ENCODE measurements at places on chromosomes 4 and X.

- no peak for DNase-seq
These were observed 87.8 kb downstream of the HPGD start for GRCh38 chr4:174434455-174434854.

GRCh38 chrX:81414630-81415029, 212.7 kb downstream of the SH3BGRL start:
- DNase-seq, result no peak

GRCh38 chr4:53122280-53123116, 243.4 kb downstream of the SCFD2 start:
- no peak for DNase-seq

DNA sequence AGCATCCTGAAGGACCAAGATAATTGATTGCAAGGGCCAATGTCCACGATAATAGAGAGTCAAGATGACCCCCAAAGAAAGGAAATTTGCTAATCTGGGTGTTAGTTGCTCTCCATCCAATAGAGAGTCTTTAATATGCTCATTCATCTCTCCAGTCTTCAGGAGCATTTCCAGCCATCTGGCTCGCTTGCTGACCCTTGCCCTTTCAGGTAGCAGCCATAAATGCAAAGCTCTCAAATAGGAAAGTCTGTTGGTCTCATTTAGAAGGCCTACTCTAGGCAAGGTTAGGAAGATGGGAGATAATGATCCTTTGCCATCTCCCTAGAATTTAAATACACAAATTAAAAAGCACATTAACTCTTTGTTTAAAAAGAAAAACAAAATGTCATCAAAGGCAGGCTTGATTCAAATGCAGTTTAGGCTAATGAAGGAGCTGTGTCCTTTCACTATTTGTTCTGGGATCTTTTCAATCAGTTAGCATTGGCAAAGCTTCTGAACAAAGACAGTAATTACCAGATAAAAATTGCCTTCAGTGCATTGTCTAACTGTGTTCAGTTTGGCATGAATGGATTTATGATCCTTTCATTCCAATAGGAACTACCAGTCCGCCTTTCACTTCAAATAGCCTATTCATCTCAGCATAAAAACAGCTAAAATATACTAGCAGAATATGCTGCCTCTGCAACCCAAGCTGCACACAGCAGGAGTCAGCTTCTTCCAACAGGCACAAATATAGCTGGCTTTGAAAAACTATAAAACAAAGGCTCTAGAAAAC, 49.6 kb upstream of the ATXN3L start:
- DNase-seq, result no peak

DNA sequence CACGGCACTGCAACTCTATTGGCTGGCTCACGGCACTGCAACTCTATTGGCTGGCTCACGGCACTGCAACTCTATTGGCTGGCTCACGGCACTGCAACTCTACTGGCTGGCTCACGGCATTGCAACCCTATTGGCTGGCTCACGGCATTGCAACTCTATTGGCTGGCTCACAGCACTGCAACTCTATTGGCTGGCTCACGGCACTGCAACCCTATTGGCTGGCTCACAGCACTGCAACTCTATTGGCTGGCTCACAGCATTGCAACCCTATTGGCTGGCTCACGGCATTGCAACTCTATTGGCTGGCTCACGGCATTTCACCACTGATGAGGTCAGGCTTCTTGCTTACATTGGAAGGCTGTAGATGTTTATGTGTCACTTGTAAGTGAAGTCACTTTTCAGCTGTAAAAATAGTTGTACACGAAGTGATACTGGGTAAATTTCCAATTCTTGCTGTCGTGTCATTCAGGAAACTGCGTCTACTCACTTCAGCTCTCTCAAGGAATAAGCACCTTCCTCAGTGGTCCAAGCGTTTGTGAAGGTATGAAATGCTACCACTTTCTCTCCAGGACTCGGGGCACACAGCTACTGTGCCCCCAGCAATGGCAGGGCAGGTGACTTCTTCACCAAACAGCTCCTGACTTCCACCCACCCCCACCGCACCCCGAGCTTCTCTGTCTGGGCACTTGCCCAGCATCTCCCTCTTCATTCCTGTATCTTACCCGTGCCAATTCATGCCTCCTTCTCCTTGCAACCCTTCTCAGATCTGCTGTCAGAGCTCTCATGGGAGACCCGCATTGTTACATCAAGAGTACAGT, 141.3 kb downstream of the AFAP1 start:
- no peak for DNase-seq

GRCh38 chr4:184358521-184359232, 115.7 kb downstream of the IRF2 start:
- DNase-seq, result no peak

GRCh38 chr4:73741750-73742489, 1.6 kb downstream of the CXCL8 start:
- no peak for DNase-seq

- DNase-seq, result no peak
These were observed 25.5 kb downstream of the ADGRL3 start for GRCh38 chr4:61225656-61226055.

GRCh38 chrX:23436875-23437274, 102.2 kb downstream of the PTCHD1 start:
- no peak for DNase-seq

DNA sequence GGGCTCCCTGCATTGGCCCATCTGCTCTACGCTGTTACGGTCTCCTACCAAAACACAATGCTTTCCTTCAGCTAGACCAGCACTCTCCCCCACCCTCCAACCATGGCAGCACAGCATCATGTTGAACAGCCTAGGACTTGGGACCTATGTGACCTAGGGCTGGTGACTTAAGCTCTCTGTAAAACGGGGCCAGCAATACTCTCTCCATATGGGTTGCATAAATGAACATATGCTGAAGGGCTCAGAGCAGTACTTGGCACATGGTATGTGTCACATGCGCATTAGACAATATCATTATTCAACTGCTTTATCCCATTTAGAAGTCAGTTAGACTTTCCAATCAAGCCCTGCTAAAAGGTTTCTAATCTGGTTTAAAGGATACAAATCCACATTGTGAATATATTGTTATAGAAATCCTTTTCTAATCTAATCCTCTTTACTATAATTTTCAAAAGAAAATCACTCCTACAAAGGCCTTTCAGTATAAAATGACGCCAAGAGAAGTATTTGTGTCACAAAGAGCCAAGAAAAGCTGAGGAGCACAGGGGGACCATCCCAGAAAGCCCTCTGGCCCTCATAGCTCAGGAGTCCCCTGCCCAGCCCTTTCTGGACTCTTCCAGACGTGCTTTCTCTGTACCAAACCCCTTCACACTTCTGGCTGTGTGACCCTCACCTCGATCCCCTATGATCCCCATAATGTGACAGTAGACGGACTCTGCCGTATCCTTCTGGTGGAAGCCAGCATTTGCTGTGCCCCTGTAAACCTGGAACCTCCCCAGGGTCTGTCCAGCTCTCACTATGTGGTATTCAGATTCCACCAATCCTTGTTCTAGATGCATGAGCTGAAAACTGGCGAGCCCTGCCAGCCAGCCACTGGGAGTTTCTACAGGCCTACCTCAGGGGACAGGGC, 42.3 kb downstream of the NSG1 start:
- DNase-seq, result no peak

DNA sequence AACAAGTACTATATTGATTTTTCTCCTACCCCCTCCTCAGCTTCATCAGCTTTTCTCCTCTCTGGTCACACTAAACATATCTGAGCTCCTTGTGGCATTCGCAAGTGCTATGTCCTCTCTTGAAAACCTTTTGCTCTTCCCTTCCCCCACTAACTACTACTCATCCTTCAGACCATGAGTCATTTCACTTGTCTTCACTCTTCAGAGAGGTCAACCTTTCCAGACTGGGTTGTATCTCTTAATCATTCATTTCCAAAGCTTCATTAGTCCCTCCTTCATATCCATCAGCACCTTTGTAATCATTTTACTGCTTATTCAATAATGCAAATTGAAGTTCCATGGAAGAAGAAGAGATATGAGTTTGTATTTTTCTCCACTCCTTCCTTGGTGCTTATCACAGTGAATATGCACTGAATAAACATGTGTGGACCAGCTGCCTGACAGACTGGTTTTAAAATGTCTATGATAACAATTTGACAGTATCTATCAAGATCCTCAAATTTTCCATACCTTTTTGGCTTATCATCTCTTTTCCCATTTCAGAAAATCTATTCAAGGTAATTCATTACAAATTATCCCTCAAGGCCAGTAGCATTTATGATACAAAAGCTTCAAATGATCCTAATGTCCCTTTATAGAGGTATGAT, 28.4 kb downstream of the DDX60L start:
- DNase-seq, result no peak

DNA sequence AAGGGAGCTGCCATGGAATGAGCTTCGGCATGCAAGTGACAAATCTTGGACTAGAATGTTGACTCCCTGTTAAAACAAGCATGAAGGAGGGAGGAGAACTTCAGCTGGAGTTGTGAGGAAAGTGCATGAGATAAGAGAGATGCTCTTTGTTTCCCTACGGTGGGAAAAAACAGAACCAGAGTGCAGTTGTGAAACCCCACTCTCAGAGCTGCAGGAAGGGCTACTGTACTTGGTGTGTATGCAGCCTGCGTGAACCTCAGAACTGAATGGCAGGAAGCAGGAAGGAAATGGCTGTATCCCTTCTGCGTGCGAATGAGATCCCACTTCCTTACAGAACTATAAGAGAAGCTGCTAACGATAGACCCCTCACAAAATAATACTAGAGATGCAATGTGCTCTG, 57.2 kb downstream of the EGF start:
- no peak for DNase-seq

- no peak for DNase-seq
These were observed 47.1 kb downstream of the FHDC1 start for GRCh38 chr4:152983221-152983620.

- DNase-seq, result no peak
These were observed 26.7 kb downstream of the MANBA start for GRCh38 chr4:102734116-102734515.

GRCh38 chr4:113555868-113556267, 205.7 kb downstream of the CAMK2D start:
- no peak for DNase-seq

DNA sequence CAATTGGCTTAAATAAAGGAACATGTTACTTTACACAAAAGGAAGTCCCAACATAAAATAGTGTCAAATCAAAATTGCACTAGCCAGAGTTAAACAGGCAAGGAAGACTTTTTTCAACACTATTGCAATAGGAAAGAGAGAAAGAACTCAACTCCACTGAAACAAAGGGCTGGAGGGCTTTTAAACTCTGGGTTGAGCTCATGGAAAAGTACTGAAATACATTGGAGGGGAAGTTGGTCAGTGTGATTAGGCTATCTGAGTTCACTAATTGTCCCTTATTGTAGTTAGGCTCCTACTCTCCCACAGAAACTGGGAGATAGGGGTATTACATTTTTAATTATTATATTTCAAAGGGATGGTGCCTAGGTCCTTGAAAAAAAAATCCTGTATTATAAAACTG, 491.2 kb upstream of the LCORL start:
- no peak for DNase-seq

DNA sequence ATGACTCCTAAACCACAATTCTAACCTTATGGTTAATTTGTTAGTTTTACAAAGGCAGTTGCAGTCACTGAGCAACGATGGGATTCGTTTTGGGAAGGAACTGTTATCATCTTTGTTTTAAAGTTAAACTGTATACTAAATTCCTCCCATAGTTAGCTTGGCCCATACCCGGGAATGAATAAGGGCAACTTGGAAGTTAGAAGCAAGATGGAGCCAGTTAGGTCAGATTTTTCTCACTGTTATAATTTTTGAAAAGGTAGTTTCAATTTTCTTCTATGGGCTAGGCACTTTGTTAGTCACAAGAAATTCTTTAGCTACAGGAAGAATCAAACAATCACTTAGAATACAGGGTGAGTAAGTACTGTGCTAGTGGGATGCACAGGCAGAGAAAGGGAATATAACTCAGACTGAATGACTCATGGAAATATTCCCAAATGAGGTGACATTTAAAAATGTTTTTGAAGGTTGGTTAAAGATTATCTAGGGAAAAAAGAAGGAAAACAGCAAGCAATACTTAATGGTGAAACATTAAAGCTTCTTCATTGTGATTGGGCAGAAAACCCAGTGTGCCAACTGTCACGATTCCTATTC, 153.6 kb downstream of the MAGEB17 start:
- DNase-seq, result no peak

- no peak for DNase-seq
These were observed 2.1 kb upstream of the NSG1 start for GRCh38 chr4:4384837-4385236.

GRCh38 chr4:26171941-26172340, 148.9 kb upstream of the RBPJ start:
- no peak for DNase-seq

DNA sequence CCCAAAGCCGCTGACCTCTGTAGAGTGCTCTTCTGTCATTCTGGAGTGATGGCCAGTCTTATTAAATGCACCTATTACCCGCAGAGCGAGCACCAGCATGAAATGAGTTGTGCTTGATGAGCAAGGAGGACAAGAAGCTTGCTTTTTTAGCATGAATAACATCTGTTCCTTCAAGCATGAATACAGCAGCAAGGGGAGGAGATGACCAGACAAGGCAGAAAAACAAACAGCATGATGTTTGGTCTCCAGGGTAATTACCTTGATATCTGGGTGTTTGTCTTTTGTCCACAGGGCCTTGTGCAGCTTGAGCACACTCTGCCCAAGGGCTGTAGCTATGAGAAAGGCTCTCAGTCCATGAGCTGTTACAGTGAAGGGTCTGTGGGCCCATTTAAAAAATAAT, 324.8 kb upstream of the DDX53 start:
- no peak for DNase-seq

GRCh38 chr4:156516698-156517097, 454.9 kb downstream of the PDGFC start:
- DNase-seq, result no peak

DNA sequence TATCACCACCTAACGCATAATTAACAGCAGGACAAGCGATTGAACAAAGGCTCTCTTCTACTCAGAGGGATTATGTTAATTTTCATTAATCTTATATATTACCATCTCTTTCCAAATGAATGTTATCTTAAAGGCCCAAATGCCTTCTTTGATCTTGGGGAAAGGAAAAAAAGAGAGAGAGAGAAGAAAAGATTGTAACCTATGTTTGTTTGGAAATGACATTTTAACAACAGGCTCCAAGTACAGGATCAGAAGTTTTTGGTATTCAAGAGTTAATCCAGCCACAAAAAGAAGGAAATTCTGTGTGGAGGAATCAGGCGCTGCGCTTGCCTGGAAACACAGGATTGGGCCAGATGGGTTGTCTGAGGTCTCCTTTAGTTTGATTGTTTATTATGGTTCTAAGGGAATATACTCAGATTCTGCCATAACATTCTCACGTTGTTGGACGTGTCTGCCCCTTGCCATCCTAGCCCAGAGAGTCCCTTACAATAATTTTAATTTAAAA, 100.7 kb upstream of the STX18 start:
- DNase-seq, result no peak

Measured in activated CD8-positive, alpha-beta memory T cell treated with anti-CD3 and anti-CD28 coated beads for 4 hours (primary cell).